ENCODE measurements at places on chromosomes 11 and 22. TPM values are rescaled to one million over a fixed set of nuclear protein-coding genes. Genes with fewer than 3 reads are reported as not detected.

Gene KIF18A
- 1.8 TPM for polyA plus RNA-seq

Gene OR4D10
- not detected for polyA plus RNA-seq

Gene CDHR5
- polyA plus RNA-seq: not detected

Gene CD248
- 14.3 TPM for polyA plus RNA-seq

Gene SLC37A2
- polyA plus RNA-seq: 2.0 TPM
